NCI-H748 treated with DMSO at 0.1 percent for 48 hours (cell line): ENCODE measurements at places on chromosomes 7 and 10.

GRCh38 chr10:103763374-103764202, 91.8 kb downstream of the SH3PXD2A start:
- DNase-seq, result no peak

DNA sequence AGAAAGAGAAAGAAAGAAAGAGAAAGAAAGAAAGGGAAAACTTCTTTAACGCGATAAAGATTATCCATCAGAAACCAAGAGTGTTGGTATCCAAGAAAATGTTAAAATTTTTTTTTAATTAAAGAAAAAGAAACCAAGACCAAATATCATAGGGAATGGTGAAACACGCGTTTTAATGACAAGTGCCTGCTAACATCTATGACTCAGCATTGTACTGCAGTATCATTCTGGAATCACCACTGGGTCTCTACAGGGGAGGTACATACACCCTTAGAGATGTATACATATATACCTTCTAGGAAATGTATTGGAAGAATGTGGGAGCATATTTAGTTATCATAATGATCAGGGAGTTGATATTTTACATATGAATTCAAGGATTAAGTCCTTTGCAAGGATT, 32.1 kb upstream of the PIK3AP1 start:
- no peak for DNase-seq

DNA sequence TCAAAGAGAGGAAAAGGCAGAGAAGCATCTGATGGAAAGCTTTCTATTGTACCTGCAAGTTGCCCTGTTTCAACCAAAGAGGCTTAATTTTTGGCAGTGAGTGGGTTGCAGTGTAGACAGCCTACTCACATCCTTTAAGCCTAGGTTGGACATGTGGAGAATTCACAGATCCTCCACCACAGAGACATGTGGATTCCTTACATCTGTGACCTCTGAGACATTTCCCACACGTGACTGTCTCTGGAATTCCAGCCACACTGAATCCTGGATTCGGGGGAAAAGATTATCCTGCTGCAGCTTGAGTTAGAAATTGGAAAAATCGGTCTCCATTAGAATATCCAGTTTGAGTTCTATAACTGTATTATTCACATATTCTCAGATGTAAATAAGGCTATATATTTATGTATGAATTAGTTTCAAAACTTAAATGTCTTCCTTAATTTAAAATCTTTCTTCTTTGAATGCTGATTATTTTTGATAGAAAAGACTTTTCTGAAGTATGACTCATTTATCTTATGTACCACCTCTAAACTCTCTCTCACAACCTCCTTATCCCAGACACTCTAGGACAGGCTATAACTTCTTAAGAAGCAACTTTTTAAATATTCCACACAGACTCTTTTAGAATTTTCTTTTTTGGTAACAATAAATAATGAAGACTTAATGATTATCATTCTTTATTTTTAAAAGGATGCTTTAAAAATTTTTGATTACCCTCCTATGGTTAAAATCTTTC, 123.3 kb downstream of the TWIST1 start:
- no peak for DNase-seq

DNA sequence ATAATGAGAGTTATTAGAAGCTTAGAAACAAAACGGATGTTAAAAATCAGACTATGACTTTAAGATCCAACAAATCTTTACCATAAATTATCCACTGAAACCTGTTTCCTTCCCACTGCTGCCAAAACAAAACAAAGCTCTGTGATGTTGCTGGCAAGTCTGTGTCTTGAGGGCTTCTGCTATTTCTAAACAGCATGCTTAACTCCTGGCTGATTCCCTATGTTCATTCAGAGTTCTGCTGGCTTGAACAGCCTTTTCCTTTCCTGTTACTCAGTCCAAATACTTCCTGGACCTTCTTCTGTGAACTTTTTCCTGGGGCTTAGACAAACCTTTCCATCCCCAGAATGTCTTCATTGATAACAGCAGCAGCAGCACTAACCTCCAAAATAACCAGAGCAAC, 448.1 kb downstream of the SORCS1 start:
- DNase-seq, result no peak

DNA sequence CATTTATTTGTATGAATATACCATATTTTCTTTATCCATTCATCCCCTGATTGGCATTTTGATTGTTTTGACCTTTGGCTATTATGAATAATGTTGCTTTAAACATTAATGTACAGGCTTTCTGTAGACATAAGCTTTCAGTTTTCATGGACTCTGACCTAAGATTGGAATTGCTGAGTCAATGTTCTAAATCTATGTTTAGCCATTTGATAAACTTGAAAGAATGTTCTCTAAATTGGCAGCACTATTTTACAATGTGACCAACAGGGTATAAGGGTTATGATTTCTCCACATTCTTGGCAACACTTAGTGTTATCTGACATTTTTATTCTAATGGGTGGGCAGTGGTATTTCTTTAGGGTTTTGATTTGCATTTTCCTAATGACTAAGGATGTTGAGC, 229.7 kb upstream of the ETV1 start:
- no peak for DNase-seq
